ENCODE measurements at places on chromosomes 3 and 15.

- DNase-seq, result no peak
- H3K4me1 ChIP-seq, result peaks cover 38% of the 10 kb centered on the region
- H3K27me3 ChIP-seq, result no peaks in the 10 kb centered on the region
- H3K27ac ChIP-seq, result peak overlapping the region; percentile 38
Observed at GRCh38 chr3:16477521-16477920, 36.0 kb downstream of the RFTN1 start.

- H3K4me1 ChIP-seq, result peaks cover 33% of the 10 kb centered on the region
Observed at GRCh38 chr15:42581272-42581730, 5.9 kb downstream of the STARD9 start.

GRCh38 chr15:57223345-57223744 lies 153.0 kb upstream of the CGNL1 start:
- H3K4me1 ChIP-seq, result peaks cover 4% of the 10 kb centered on the region
- H3K27me3 ChIP-seq, result no peaks in the 10 kb centered on the region
- H3K36me3 ChIP-seq, result no peaks in the 10 kb centered on the region
- H3K4me3 ChIP-seq, result no peak overlapping the region
- no peak for DNase-seq

DNA sequence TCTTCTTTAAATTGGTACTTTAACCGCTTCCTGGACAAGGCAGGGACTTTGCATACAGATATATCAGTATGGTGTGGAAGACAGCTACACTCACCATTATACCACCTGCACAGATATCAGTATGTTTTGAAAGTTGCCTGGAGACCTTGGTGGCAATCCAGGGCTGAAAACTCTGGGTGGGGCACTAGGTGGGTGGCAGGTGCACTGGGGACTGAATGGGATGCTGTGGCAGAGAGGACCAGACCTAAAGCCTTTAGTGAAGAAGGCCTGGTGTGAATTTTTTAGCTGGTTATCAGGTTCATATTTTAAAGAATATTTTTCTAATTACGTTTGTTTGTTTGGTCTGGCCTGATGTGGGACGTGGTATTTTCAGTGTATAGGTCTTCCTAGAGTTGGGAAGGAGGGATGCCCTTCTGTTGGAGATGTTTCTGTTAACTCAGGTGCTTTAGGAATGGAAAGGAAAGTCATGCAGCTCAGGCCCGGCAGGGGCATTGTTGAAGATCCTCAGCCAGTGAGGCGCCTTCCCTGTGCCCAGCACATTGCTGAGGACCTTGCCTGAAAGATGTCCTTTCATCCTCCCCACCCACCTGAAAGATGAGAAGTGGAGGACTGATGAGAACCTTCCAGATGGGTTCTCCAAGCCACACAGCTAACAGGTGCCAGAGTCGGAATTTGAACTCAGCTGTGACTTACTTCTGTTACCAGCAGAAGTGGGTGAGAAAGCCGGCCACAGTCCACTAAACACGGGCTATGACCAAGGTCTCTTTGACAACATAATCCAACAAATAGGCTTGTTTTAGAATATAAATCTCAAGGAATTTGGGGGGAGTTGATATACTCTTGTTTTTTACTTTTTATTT lies 77.3 kb downstream of the APBA2 start:
- H3K27me3 ChIP-seq, result no peaks in the 10 kb centered on the region
- DNase-seq, result no peak
- H3K36me3 ChIP-seq, result no peaks in the 10 kb centered on the region
- peak overlapping the region; percentile 77 for H3K27ac ChIP-seq

GRCh38 chr15:98776607-98777281 lies 128.4 kb downstream of the IGF1R start:
- H3K27ac ChIP-seq, result no peak overlapping the region
- H3K4me3 ChIP-seq, result peak overlapping the region; percentile 22
- H3K27me3 ChIP-seq, result peaks cover 30% of the 10 kb centered on the region
- peaks cover 3% of the 10 kb centered on the region for H3K36me3 ChIP-seq
- DNase-seq, result no peak

DNA sequence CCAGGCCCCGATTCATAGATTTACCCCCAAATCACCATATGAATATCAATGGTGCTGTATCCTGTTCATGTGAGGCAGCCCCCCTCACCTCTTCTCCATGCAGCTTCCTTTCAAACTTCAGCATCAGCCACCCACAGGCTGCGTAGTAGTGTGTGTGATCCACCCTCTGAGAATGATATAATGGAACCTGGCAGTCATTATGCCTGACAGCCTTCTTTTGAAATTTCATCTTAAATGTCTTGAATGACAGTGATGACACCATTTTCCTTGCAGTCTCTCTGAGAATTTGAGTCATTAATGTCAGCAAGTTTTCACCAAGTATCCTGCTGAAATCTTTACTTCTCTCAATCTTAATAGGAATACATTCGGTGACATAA lies 3.5 kb upstream of the CLRN1 start:
- no peak overlapping the region for H3K4me3 ChIP-seq
- H3K27me3 ChIP-seq, result peaks cover 48% of the 10 kb centered on the region
- H3K4me1 ChIP-seq, result no peaks in the 10 kb centered on the region
- H3K27ac ChIP-seq, result no peak overlapping the region
- DNase-seq, result no peak

- DNase-seq, result no peak
- H3K4me3 ChIP-seq, result no peak overlapping the region
- H3K36me3 ChIP-seq, result no peaks in the 10 kb centered on the region
- no peak overlapping the region for H3K27ac ChIP-seq
- no peaks in the 10 kb centered on the region for H3K4me1 ChIP-seq
- H3K27me3 ChIP-seq, result peaks cover 9% of the 10 kb centered on the region
Observed at GRCh38 chr15:41596972-41597371, 38.0 kb downstream of the TYRO3 start.

DNA sequence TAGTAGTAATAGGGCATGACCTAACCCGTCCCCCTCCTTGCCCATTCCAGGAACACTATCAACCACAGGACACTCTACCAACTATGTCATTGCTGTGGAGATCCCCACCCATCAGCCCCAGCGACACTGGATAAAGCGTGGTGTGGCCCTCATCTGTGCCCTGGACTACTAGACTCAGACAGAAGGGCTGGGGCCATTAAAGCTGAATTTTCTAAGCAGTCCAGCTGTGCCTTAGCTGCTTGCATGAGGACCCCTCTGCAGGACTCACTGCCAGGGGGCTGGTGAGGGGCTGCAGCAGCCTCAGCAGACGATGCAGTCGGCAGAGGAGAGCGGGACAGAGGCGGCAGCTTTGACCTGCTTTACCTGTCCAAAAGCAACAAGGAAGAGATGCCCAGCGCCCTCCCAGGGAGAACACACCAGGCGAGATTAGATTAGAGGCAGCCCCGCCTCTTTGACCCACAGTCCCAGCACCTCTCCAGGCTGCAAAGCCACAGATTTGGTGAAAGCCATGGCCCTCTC lies 44.6 kb downstream of the SEMA3G start:
- peak overlapping the region; percentile 79 for H3K27ac ChIP-seq
- no peak overlapping the region for H3K4me3 ChIP-seq
- no peaks in the 10 kb centered on the region for H3K4me1 ChIP-seq
- no peak for DNase-seq

DNA sequence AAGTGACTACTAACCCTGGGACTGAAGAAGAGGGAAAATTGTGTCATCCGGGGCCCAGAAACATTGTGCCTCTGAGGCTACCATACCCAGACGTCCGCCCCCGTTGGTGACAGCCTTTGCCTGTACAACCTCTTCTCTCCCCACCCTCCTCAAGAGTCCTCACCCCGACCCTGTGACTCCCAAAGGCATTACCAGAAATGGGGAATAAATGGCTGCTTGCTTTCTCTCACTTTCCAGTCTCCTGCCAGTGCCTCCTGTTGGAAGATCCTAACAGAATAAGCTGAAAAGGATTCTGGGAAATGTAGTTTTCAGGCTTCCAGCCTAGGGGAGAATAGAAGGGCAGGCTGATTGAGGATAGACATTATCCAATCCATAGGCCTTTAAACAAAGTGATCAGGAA lies 30.8 kb upstream of the SLC25A36 start:
- H3K36me3 ChIP-seq, result no peaks in the 10 kb centered on the region
- no peaks in the 10 kb centered on the region for H3K4me1 ChIP-seq
- H3K27ac ChIP-seq, result no peak overlapping the region
- peaks cover 45% of the 10 kb centered on the region for H3K27me3 ChIP-seq
- H3K4me3 ChIP-seq, result no peak overlapping the region
- no peak for DNase-seq

DNA sequence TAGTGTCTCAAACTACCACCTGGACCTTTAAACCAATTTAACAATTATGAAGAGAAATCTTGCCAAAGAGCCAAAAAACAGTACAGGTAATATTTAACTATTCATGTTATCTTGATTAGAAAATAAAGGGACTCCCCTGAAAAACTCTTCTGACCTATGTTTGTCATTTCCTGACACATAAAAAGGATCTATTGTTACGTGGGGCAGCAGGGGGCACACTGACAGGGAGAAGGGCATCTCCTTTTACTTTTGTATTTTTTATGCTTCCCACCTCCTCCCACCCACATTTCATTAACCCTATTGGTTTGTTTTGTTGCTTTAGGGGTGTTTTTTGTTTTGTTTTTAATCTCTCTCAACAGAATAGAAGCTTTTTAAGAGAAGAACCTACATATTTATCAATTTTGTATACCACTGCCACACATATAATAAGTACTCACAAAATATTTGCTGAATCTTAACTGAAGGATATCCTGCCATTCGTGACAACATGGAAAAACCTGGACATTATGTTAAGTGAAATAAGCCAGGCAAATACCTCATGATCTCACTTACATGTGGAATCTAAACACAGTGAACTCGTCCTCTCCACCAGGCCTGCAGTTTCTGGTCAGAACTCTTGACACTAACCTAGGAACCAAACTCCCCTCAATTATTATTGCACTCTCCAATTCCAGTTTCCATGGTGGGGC lies 17.7 kb downstream of the STAG1 start:
- H3K36me3 ChIP-seq, result peaks cover 5% of the 10 kb centered on the region
- H3K4me3 ChIP-seq, result peak overlapping the region; percentile 19
- DNase-seq, result no peak
- H3K27me3 ChIP-seq, result no peaks in the 10 kb centered on the region

DNA sequence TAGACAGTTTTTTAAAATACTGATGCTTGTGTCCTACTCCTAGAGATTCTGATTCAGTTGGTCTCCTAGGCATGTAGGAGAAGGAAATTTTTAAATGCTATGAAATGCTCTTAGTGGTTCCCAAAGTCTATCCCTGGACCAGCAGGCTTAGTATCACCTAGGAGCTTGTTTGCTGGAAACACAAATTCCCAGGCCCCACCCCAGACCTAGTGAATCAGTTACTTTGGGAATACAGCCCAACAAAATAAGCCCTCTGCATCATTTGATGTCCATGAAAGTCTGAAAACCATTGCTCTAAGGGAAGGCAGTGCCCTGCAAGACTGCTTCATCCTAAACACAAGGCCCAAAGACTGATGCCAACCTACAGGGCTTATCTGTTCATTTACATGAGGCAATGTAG lies 36.3 kb downstream of the CCNL1 start:
- H3K4me3 ChIP-seq, result no peak overlapping the region
- H3K4me1 ChIP-seq, result peaks cover 21% of the 10 kb centered on the region
- DNase-seq, result no peak
- H3K36me3 ChIP-seq, result no peaks in the 10 kb centered on the region

DNA sequence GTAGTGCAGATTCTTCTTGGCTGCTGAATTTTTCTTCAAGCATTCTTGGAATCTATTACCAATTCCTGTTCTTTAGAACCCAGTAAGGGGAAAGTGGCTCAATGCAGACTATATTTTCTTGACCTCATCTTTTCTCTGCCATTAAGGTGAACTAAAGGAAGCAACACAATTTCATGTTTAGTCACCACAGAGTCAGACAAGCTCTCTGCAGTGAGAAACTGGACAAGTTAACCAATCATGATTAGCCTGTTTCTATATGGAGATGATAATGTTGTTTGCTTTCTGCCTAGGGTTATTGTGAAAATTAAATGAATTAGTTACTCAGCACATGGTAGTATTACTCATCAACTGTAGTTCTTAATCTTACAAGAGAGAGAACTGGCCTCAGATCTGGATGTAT lies 1075.1 kb downstream of the AGBL1 start:
- H3K27me3 ChIP-seq, result peaks cover 8% of the 10 kb centered on the region
- no peak overlapping the region for H3K27ac ChIP-seq
- DNase-seq, result no peak
- no peaks in the 10 kb centered on the region for H3K36me3 ChIP-seq
- H3K4me1 ChIP-seq, result no peaks in the 10 kb centered on the region

- H3K4me3 ChIP-seq, result no peak overlapping the region
- DNase-seq, result no peak
- H3K27ac ChIP-seq, result peak overlapping the region; percentile 66
- peaks cover 5% of the 10 kb centered on the region for H3K36me3 ChIP-seq
- H3K4me1 ChIP-seq, result peaks cover 50% of the 10 kb centered on the region
Observed at GRCh38 chr3:11632564-11632963, 11.2 kb downstream of the VGLL4 start.

GRCh38 chr3:81740731-81741130 lies 20.7 kb downstream of the GBE1 start:
- no peak for DNase-seq
- H3K4me3 ChIP-seq, result no peak overlapping the region
- no peak overlapping the region for H3K27ac ChIP-seq
- H3K27me3 ChIP-seq, result no peaks in the 10 kb centered on the region
- peaks cover 2% of the 10 kb centered on the region for H3K4me1 ChIP-seq

DNA sequence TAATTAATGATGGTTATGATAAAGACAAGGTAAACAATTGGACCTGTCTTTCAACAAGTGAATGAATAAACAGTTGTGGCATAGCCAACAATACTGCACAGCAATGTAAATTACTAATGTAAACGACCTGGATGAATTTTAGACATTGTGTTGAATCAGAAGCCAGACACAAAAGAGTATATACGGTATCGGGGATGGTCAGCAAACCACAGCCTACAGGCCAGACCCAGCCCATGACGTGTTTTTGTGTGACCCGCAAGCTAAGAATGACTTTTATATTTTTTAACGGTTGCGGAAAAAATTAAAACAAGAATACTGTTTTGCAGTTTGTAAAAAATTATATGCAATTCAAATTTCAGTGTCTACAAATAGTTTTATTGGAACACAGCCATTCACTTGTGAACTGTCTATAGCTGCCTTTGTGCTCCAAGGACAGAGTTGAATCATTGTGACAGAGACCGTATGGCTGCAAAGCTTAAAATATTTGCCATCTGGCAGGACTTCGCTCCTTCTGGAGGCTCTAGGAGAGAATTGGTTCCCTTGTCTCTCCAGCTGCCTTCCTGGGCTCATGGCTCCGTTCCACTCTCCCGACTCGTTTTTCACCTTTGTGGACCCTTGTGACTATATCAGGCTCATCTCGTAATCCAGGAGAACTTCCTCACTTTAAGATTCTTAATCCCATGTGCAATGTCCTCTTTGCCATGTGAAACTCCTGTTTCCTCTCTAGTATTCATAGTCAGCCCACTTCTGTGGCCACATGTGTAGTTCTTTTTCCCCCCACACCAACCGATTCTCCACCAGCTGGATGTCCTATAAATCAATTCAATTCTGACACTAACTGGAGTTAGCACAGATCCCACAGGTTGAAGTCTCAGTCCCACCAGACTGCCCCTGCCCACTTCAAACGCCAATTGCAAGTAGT lies 72.7 kb downstream of the CMTM8 start:
- no peaks in the 10 kb centered on the region for H3K36me3 ChIP-seq
- H3K27me3 ChIP-seq, result peaks cover 7% of the 10 kb centered on the region
- no peak overlapping the region for H3K27ac ChIP-seq
- no peak for DNase-seq

All from effector memory CD8-positive, alpha-beta T cell (primary cell).